ENCODE measurements at places on chromosomes 2 and 18.
A peak's percentile ranks its signal among the peaks of the same experiment; 100 is the strongest.

DNA sequence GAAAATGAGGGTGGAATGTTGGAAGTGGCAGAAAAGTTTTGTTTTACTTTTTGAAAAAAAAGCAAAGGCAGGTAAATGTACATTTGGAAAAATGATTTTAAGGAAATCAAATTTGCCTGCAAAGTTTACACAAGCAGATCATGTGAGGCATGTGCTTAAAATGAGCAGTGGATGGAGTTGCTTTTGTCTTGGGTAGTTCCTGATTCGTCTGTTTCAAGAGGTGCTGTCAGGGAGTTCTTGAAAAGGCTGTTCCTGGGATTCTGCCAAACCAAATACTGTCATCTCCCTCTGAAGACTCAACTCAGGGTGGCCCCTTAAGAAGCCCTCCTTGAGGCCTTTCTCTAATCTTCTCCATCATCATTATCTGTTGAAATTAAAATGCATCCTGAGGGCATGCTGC lies 59.0 kb downstream of the TACR1 start:
- DNase-seq = no peak

GRCh38 chr18:41695441-41695840 lies 259.6 kb upstream of the PIK3C3 start:
- DNase-seq = no peak

GRCh38 chr2:201111096-201111495 lies 4.9 kb upstream of the CFLAR start:
- no peak for DNase-seq

- no peak for DNase-seq
Observed at GRCh38 chr2:236321415-236321814, 57.2 kb upstream of the ASB18 start.

- peak; percentile 12 for DNase-seq
Observed at GRCh38 chr18:961644-962355, 57.1 kb downstream of the ADCYAP1 start.

- DNase-seq = no peak
Observed at GRCh38 chr2:46937471-46937901, 21.9 kb upstream of the MCFD2 start.

GRCh38 chr2:156657809-156658208 lies 221.6 kb downstream of the GPD2 start:
- no peak for DNase-seq

DNA sequence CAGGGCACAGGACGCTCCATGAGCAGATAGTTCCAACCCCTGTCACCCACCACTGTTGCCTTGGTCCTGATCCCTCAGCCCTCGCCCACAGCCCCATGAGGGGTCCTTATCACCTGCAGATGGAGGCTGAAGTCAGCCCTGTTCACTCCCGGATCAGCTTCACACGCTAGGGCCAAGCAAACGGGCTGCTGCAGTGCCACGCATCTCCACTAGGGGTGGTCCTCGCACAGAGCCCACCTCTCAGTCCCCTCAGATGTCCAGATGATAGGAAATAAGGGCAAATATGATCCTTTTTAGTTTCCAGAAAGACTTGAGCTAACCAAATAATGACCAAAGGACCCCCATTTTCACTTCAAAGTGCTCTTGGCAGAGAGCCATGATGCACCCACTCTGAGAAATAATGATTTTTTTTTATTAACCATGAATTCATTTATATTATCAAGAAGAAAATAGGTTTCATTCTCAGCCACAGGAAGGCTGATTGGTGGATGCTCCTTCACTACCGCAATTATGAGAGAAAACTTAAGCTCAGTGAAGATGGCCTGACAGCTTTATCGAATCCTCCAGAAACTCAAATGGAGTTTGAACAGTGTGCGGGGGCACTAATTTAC lies 71.9 kb upstream of the KLHL29 start:
- no peak for DNase-seq

- no peak for DNase-seq
Observed at GRCh38 chr2:122651236-122651635, 895.8 kb downstream of the TSN start.

DNA sequence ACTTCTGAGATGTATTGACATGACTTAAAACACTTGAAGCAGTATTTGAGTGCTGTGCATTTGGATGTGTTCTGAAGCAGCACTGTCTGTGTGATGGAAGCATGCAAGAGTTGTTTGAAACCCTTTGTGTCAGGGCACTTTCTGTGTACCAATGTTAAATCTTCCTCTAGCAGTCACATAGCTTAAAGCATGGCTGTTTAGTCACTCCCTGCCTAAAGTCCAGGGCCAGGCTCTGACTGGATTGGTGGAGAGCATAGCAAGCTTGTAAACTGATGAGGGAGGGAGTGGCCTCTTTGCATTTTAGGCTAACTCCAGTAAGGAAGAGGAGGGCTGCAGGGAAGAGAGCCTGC lies 73.5 kb downstream of the MYO1B start:
- no peak for DNase-seq

DNA sequence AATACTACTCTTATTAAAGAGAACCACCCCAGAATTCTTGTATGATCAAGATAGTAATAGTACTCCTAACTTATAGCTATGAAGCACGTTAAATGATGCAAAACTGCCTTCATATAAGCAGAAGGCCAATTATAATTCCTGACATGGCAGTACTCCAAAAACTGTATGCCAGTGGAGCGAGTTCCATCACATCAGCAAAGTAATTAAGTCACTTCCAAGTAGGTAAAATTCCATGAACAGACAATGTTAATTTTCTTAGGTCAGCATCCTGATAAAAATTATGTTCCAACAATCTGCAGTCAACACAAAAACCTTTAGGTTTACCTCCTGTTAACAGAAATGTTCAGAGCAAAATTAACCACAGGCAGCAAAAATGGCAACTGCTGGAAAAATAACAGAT lies 136.7 kb downstream of the CDH2 start:
- DNase-seq = no peak

DNA sequence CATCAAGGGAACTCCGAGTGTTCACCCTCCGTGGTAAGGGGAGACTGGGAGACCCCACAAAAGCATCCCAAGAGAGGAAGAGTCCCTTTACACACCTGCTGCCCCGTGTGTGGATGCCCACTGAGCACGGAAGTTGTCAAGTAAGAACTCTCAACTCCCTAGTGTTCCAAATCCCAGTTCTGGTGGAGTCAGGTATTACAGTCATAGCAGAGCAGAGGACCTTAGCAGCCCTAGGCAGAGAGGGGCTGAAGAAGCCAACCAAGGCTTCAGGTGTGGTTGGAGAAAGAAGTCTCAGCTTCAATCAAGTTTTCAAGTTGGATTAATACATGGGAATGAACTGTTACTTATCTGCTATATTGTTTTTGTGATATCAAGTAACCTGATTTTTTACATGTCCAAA lies 512.5 kb downstream of the RNF144A start:
- DNase-seq = no peak

- no peak for DNase-seq
Observed at GRCh38 chr18:32072321-32072720, 19.4 kb upstream of the RNF138 start.

DNA sequence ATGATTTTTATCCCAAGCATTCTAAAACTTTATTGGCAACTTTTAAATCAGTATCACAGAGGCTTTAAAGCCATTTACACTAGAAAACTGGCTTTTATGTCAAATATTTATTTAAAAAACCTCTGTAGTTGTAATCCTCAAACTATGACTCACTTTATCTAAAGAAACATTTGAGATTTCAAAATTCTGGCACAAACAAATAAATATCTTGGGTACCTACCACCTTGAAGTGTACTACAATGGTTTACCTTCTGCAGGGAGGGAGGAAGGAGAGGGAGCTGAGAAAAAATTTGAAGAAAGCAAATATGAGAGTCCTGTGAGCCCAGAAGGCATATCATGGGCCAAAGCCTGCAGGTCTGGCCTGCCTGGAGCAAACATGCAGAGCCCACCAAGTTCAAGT lies 155.6 kb downstream of the NCKAP5 start:
- no peak for DNase-seq

DNA sequence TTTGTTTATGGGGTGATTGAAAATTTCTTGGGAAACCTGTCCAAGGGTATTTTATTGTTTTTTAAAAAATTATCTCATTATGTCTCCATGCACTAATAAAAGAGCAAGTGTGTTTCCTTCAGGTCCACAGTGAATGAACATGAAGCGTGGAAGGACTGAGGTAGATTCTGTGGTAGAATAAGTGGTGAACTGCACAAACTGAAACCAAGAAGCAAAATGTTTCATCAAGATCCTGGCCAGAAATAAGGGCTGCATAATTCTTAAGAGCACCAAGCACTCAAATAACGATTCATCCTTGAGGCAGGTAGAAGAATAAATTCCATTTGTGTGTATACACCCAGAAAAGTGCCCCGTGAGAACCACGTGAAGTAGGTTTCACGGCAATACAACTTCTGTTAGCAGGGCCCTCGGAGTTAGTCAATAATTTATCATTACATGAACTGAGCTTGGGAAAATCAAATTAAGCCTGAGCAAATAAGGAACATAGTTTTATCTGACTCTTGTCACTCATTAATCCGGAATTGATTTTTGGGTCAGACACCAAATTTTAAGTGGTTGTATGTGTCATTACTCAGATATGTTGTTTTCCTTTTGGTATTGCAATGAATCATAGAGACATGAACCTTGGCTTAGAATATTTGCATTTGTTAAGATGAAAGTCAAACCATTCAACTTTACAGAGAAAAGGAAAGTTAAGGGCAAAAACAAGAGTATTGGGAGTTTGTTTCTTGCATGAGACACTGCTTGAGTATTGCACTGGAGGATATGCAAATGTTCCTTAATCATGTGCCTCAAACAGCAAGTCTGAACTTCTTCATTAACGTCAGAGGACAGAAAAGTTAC lies 472.6 kb upstream of the NETO1 start:
- DNase-seq = no peak

DNA sequence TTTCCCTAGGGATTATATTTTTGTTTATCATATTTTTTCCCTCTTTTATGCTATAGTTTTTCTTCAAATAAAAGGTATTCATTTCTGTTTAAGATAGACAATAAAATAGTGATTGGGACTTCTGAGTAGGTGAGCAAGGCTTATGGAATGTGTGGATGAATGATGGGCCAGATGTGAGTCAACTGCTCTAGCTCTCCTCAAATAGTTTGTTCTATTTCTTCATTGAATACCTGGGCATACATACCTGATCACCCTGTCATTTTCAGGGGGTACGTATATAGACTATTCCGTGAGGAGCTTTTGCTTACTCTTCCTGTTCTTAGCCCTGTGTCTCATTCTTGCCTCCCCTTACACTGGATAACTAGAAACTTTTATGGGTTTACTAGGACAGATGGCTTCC lies 41.9 kb downstream of the BABAM2 start:
- no peak for DNase-seq

GRCh38 chr18:74949611-74950010 lies 259.3 kb downstream of the PTGR3 start:
- no peak for DNase-seq

DNA sequence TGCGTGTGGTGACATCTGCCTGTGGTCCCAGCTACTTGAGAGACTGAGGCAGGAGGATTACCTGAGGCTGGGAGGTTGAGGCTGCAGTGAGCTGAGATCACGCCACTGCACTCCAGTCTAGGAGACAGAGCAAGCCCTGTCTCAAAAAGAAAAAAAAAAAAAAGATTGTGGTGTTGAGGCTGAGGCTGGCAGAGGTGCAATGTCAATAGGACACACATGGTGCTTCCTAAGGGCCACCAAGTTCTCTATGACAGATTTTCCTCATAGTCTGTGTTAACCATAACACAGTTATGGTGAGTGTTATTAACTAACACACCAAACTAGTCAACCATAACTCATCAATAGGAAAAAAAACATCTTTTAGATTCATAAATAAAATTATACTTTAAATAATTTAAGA lies 494.4 kb downstream of the TMX3 start:
- DNase-seq = no peak

DNA sequence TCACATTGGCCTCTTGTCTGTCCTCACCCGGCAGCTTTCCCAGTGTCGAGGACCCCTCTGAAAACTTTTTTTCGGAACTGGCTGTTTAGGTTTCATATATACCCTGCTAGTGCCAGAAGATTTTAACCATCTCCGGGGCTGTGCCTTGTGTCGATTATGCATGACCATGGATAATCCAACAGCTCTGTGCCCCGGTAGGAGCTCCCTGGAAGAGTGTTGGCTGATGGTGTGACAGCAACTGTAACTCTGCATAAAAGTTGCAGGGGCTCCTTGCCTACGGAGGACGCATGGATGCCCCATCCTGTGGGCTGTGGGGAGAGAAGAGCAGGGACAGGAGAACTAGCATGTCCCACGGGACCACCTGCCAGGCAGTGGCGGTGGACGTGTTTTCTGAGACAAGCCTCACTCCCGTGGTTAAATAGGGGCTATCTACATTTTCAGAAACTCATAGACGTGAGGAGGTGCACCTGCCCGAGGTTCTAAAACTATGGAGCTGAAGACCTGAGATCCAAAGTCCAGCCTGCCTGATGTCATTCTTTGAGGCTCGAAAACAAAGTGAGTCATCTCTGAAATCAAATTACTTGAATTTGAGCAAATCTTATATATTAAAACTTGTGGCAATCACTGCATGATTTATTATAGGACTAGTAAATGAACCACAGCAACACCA lies 437.2 kb upstream of the HS6ST1 start:
- DNase-seq = no peak

GRCh38 chr18:24231773-24232735 lies 93.2 kb downstream of the CABYR start:
- no peak for DNase-seq

DNA sequence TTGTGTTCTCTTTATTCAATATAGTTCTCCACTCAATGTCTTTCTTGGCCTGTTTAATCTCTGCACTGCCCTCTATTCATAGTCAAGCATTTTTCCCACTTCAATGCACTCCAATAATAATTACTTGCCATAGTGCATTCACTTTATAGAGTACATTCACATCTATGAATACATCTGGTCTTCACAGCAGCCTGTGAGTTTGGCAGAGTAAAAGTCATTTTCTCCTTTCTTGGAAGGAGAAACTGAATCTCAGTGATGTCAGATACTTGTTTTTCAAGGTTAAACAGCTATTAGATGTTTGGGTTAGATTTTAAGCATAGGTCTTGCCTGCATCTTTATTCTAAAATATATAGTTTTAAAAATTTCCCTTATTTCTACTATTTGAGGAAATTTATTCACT lies 373.2 kb downstream of the TRIB2 start:
- DNase-seq = no peak

DNA sequence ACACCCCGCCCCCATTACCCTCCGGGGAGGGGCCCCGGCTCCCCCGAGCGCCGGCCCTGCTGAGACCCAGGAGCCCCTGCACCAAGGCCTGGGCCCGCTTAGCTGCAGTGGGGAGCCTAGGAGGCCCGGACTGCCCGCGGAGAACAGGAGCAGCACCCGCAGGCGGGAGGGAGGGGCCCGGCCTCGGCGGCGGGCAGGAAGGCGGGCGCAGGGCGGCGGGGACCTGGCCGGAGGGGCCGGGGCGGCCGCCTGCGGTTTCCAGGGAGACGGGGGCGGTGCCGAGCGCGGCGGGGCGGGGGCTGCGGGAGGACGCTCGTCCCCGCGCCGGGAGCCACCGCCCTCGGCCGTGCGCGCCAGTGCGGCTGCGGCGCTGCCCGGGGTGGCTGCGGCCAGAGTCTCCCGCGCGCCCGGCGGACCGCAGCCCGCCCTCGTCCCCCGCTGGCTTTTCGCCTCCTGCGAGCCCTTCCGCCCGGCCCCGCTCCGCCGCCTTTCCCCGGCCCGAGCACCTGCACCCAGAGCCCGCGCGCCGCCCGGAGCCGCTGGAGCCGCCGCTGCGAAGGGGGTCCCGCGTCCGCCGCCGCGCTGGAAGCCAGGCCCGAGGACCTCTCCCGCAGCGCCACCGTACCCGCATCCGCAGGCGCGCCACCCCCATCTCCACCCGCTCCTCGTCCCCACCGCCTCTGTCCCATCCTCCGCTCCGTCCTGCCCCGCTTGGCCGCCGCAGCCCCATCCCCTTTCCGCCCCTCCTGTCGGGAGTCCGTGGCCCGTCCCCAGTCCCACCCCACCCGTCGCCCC lies 17.2 kb downstream of the GPC1 start:
- DNase-seq = peak; percentile 15

Data from NCI-H1092 (cell line).